ENCODE measurements at places on chromosomes 4 and X. TPM values are rescaled to one million over a fixed set of nuclear protein-coding genes. Genes with fewer than 3 reads are reported as not detected.

ENAM gene
- total RNA-seq: 11.8 TPM

- DNase-seq: no peak
These were observed 58.5 kb downstream of the CRLF2 start for GRCh38 chrX:1153940-1154339.

DNA sequence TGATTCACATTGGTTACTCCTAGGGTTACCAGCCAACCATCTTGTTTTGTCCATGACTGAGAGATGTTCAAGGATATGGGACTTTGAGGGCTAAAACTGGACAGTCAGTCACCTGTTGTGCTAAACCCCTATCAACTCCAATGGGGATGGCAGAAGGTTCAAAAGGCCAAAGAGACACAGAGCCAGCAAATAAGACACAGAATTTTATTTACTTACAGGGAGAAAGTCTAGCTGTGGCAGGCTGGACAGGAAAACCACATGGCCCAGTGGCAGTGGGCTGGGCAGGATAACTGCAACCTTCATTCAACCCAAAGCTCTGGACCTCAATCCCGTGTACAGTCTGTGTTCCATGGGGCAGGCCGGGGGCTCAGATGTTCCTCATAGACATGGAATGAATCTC, 326.7 kb upstream of the RPS6KA3 start:
- DNase-seq: no peak

AWAT2 gene
- total RNA-seq: not detected

NUDT10 gene
- not detected for total RNA-seq

GRCh38 chr4:3329887-3330286, 37.1 kb downstream of the RGS12 start:
- DNase-seq: no peak

DNA sequence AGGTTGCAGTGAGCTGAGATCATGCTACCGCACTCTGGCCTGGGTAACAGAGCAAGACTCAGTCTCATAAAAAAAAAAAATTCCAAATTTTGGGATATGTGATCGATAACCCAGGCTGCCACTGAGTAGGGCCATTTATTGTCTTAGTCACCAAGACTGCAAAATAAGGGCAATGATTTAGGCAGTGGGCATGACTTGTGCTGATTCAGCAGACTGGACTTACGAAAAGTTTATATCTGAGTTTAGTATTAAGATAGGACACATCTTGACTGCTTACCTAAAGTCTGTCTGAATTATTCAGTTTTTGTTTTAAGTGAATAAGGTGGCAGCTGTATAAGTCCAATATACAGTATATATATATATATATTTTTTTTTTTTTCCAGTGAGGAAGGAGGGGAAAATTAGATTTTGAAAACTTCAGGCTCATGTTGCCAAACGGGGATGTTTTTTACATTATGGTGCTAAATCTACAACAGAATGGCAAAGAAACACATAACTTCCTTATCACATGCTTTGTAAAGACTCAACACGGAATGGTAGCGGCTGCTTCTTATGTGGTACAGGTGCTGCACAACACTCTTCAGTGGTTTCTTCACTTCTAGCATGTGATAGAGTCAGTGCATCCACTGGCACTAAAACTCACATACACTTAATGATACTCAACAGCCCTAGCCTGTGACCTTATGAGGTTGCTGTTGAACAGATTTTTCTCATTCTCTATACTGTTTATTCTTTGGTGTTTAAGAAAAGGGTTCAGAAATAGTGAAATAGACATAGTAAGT, 6.5 kb downstream of the TEX13D start:
- DNase-seq: no peak

FAM9A gene
- not detected for total RNA-seq

- no peak for DNase-seq
These were observed 11.7 kb downstream of the UGT2B4 start for GRCh38 chr4:69484011-69484410.

CTAG1A gene
- total RNA-seq: not detected

CDX4 gene
- total RNA-seq: not detected

GRCh38 chrX:17682259-17682658, 55.0 kb upstream of the SCML1 start:
- DNase-seq: no peak

- no peak for DNase-seq
These were observed 66.3 kb upstream of the DIPK2B start for GRCh38 chrX:45267007-45267406.

TEX13C gene
- total RNA-seq: not detected

DNA sequence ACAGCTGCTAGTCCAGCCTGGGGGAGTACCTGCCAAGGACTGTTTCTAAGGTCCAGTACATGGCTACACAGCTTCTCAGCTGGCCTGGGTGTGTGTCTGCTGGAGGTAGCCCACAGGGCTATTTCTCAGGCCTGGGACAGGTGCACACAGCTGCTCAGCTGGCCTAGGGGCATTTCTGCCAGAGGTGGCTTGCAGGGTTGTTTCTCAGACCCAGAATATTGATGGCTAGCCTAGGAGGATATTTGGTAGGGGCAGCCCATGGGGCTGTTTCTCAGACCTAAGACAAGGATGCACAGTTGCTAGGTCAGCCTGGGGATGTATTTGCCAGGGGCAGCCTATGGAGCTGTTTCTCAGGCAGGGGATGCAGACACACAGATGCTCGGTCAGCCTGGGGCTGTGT, 29.4 kb downstream of the RAB28 start:
- no peak for DNase-seq

- peak; percentile 77 for DNase-seq
These were observed 75.0 kb downstream of the PTTG2 start for GRCh38 chr4:38034986-38035882.

GRCh38 chrX:84216881-84217280, 28.9 kb upstream of the RPS6KA6 start:
- no peak for DNase-seq

GRCh38 chr4:173464481-173464880, 65.5 kb downstream of the HAND2 start:
- no peak for DNase-seq

DNA sequence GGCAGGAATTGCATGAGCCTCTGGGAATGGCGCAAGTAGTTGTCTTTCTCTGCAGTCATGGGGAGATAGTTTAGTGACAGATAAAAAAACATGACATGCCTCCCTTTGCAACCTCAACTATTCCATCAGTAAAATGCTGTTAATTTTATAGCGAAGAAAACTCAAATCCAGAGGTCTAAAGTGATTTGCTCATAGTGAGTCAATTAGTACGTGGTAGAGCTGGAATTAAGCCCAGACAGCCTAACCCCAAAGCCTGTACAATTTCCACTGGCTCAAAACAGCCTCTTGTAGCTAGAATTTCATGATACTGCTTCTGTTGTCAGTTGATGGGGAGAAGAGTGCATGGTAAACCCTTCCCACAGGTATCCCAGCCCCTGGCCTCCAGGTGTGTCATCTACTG, 81.3 kb upstream of the TRPC5 start:
- no peak for DNase-seq

CPLX1 gene
- 2.0 TPM for total RNA-seq

PROM1 gene
- 3.5 TPM for total RNA-seq

CLDN34 gene
- total RNA-seq: not detected

DNA sequence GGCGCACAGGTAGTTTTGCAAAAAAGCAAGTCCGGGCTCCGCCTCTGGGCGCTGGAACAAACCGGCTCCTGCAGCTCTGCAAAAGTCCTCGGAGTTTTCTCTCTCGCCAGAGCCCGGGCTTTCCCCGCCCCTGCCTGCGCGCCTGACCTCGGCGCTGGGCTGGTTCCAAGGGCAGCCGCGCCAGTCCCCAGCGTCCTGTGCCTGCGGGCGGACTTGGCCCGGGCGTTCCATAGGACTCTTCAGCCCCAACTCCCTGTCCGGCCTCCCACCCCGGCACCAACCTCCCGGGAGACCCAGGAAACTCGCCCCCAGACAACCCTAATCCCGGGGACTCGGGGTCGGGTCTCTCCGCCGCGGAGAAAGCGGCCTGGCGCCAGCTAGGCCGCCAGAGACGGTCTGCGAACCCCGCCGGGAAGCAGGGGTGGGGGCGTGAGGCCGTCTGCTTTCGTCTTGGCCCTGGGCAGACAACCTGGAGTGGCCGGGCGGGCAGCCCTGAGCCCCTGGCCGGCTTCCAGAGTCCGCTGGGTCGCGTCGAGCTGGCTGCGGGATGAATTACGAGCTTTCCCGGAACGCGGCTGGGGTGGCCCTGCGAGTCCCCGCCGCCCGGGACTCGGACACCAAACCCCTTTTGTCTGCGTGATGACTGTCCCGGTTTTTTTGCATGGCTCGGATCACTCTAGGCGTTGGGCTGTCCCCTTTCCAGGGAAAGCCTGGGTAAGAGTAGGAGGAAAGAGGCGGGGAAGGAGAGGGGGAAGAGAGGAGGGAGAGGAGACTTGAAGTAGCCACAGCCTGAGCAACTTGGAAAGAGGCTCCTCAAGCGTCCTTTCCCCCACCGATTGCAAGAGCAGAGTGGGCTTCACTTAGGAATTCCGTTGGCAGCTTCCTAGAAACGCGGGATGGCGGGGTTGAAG, 916 bp downstream of the MXRA5 start:
- DNase-seq: peak; percentile 22

DNA sequence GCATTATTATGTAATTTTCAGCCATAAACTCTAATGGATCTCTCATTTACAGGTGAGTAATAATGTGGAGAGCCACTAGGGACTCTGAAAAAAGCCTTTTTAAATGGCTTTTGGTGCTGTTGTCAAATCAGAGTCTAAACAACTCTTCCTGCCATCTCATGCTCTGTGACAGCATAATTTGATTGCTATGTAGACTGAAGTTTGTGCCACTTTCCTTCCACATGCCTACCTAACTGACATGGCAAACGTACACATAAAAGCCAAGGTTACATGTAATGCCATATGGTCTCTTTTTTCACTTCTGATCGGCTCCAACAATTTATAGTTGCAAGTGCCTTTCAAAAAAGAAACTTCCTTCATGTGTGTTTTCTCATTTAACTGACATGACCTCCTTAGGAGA, 94.3 kb downstream of the SH2D1A start:
- DNase-seq: no peak

DNA sequence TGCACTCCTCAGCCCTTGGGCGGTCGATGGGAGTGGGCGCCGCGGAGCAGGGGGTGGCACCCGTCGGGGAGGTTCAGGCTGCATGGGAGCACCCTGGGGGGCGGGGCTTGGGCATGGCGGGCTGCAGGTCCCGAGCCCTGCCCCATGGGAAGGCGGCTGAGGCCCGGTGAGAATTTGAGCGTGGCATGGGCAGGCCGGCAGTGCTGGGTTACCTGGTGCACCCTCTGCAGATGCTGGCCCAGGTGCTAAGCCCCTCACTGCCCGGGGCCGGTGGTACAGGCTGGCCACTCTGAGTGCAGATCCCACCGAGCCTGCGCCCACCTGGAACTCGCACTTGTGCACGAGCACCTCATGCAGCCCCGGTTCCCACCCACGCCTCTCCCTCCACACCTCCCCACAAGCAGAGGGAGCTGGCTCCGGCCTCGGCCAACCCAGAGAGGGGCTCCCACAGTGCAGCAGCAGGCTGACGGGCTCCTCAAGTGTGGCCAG, 556.3 kb downstream of the GALNTL6 start:
- DNase-seq: no peak

DNA sequence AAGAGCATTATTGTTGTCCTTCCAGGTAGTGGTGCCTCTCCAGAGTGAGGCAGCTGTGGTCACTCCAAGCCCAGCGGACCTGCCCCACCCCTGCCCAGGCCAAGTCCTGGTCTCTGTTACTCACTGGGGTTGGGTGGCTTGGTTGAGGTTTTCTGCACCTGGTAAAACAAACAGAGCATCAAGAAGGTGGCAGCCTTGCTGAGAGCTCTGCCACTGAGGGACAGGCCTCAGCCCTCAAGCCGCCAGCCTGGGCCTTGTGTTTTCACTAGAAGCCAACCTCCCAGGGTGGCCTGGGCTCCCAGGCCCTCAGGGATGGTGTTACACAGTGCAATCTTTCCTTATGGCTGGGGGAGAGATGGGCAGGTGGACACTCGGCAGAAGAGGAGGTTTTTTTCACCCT, 182.7 kb downstream of the BCOR start:
- no peak for DNase-seq

LRP2BP gene
- 2.2 TPM for total RNA-seq

- no peak for DNase-seq
These were observed 24.2 kb upstream of the VSIG1 start for GRCh38 chrX:108020631-108021030.

- DNase-seq: no peak
These were observed at the start of gene SOWAHD for GRCh38 chrX:119757979-119758730. Gene SOWAHD, plus strand, starts transcription at chrX:119758588. Its CDS starts 80 bp downstream, at chrX:119758668.

DNA sequence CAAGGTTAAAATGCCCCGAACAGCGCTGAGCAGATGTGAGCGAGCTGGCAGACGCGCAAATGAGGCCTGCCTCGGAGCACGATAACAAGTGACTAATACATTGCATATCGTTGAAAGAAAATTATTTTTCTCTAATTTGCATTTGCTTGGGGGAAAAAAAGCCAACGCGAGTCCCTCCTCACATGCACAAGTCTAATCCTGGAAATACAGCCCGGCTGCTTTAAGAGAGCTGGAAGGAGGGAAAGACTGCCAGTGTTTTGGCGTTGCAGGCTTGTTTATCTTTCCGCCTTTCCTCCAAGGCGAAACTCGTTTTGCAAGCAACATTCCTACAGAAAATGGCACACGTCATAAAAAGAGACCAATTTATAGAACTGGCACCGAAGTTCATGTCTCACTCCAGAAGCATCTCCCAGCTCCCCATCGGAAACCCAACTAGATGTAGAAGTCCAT, 12.6 kb downstream of the BCOR start:
- DNase-seq: no peak

SAGE1 gene
- not detected for total RNA-seq

GRCh38 chr4:31918891-31919290, 1198.7 kb downstream of the PCDH7 start:
- no peak for DNase-seq

CXorf38 gene
- total RNA-seq: 4.2 TPM

DNA sequence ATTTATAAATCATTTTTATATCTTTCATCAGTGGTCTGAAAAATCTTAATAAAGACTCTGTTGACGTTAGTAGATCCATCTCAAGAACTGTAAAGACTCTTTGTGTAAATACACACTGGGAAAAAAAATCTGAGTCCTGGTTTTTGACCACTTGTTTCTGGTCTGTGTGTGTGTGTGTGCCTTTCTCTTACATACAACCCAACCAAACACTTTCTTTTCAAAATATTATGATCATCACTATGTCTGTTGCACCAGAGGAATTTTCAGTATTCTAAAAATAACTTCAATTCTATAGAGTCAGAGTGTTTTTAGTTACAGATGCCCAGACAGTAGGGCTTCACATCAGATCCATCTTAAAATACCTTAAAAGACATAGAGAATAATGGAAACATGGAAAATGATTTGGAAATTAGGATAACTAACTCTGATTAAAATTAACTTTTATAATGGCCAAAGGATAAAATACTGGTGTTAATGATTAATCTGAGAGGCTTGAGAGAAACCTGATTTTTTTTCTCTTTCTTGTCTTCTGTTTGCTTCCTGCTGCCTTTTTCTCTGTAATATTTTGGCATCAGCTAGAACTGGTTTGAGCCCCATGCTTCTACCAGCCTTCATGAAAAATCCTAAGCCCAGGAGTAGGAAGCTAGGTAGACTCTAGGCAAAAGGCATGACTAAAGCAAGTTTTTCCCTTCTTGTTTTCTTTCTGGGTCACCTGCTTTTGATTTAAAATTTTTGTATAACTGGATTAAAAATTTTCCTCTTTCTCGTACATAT, 99.7 kb downstream of the ATXN3L start:
- no peak for DNase-seq

KIT gene
- 0.97 TPM for total RNA-seq

XKRX gene
- not detected for total RNA-seq

Measured in heart right ventricle (tissue), 16 donors.